Hair follicle dermal papilla cell (primary cell): ENCODE measurements at places on chromosomes 12 and 14. TPM values are rescaled to one million over a fixed set of nuclear protein-coding genes. Genes with fewer than 3 reads are reported as not detected.

Gene RPS6KA5
- total RNA-seq: 1.3 and 2.4 TPM in 2 replicates

Gene CLEC4A
- total RNA-seq: 0.81 TPM in 1 of 2 replicates, not detected in the other

Gene PTPRO
- 0.24 and 0.65 TPM in 2 replicates for total RNA-seq

Gene KIF5A
- 1.8 and 2.7 TPM in 2 replicates for total RNA-seq

Gene TEX22
- total RNA-seq: 0.36 and 0.49 TPM in 2 replicates
